GM04503 (cell line): ENCODE measurements at places on chromosomes 11 and 22.

DNA sequence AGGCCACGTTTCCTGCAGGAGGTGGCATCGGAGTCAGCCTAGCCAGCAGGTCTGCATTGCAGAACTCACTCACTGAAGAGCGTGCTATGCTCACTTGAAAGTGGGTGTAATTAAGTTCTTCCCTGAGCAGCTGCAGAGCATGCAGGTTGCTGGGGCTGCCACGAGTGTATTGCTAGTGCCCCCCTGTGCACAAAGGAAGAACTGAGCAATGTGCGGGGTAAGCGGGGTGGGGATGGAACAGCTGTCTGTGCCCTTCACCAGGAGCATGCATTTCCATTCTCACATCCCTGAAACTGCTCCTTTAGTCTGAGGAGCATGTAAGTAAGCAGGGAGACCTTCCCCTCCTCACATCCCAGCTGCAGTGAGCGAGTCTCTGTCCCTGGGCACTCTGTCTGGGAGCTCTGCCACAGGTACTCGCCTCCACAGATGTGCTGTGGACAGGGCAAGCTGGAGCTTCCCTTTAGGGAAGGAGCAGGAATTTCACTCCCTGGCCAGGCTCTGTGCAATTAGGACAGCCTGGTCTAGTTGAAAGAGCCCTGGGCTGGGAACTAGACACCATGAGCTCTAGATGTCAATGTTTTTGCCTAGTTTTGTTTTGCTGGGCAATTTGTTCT, 1031.8 kb downstream of the NTM start:
- DNase-seq = no peak

DNA sequence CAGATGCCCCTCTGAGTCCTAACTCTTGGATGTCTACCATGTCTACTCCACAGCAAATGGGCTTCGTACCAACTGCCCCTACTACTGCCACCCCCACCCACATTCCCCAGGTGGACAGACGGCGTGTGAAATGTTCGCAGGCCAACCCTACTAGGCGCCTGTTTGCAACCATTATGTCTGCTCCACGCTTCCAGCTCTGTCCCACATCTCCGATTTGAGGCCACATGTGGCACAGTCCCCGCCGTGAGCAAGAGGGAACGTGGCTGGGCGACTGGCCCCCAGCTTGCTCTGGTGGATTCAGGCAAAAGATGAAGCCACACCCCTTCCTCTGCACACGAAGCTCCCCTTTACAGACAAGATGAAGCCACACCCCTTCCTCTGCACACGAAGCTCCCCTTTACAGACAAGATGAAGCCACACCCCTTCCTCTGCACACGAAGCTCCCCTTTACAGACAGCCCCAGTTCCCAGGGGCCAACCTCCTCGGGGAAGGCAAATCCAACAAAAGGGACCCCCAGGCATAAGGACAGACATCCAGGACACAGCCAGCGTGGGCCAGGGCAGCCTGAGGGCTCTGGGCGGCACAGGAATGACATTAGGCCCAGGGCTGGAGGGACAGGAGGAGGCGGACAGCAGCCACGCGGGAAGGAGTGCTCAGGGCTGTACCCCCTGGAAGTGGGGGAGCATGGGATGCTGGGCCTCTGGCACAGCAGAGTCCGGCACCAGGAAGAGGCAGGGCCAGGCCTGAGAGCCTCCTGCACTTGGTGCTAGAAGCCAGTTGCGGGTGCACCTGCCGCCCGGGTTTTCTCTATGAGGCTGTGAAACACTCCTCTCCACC, 106.2 kb downstream of the SHANK2 start:
- no peak for DNase-seq

DNA sequence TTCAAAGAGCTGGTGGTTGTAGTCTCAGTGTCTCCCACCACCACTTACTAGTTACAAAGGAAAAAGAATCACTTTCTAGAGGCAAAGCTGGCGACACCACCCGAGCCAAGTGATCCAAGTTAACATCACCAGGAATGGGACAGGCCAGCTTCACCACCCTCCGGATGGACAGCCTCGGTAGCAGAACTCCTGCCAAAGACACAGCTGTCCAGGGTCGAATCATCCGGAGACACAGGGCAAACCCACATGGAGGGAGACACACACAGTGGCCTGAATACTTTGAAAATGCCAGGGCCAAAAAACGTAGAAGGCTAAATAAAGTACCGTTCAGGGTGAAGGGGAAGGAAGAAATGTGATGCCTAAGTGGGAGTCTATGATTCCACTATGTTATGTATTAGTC, 33.1 kb downstream of the KCNQ1 start:
- DNase-seq = no peak

GRCh38 chr11:130765406-130765805, 150.9 kb downstream of the SNX19 start:
- no peak for DNase-seq

- no peak for DNase-seq
These were observed 113.3 kb upstream of the ALX4 start for GRCh38 chr11:44423289-44423688.
